Heart right ventricle (tissue), 16 donors: ENCODE measurements at places on chromosomes 16 and 17.

- no peaks in the 10 kb centered on the region for H3K4me1 ChIP-seq
- DNase-seq, result no peak
- no peak overlapping the region for H3K27ac ChIP-seq
- no peaks in the 10 kb centered on the region for H3K36me3 ChIP-seq
- no peak overlapping the region for H3K4me3 ChIP-seq
- H3K27me3 ChIP-seq, result no peaks in the 10 kb centered on the region
These were observed 198.2 kb downstream of the MAF start for GRCh38 chr16:79402356-79402755.

- H3K4me1 ChIP-seq, result peaks cover 11% of the 10 kb centered on the region
- H3K4me3 ChIP-seq, result peak overlapping the region; percentile 60
- H3K36me3 ChIP-seq, result peaks cover 7% of the 10 kb centered on the region
- H3K27ac ChIP-seq, result no peak overlapping the region
- no peak for DNase-seq
These were observed 1.4 kb downstream of the DCXR start for GRCh38 chr17:82035956-82036633.

GRCh38 chr17:83119987-83120864 is 40.8 kb downstream of the METRNL start:
- H3K27ac ChIP-seq, result no peak overlapping the region
- H3K27me3 ChIP-seq, result peaks cover 4% of the 10 kb centered on the region
- no peak overlapping the region for H3K4me3 ChIP-seq
- no peak for DNase-seq
- peaks cover 4% of the 10 kb centered on the region for H3K4me1 ChIP-seq
- no peaks in the 10 kb centered on the region for H3K36me3 ChIP-seq

DNA sequence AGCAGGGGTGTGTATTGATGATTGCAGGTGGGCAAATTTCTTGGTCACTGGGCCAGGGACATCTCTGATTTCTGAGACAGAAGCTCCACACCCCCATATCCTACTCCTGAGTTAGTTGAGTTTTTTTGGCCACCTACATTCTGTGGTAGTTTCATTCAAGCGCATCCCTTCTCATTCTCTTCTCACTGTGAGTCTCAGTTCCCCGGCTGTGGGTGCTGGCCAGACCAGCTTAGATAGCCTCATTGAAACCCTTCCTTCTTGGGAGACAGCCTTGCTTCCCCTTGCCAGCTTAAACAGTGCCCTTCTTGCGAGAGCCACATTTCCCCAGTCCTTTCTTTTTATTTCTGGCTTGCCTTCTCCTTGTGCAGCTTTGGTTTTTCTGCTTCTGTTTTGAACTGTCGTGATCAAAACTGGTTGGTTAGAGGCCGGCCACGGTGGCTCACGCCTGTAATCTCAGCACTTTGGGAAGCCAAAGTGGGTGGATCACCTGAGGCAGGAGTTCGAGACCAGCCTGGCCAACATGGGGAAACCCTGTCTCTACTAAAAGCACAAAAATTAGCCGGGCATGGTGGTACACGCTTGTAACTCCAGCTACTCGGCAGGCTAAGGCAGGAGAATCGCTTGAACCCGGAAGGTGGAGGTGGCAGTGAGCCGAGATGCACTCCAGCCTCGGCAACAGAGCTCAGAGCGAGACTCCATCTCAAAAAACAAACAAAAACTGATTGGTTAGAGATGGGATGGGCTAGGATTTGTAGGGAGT is 2.8 kb downstream of the GPT2 start:
- H3K27ac ChIP-seq, result no peak overlapping the region
- no peaks in the 10 kb centered on the region for H3K36me3 ChIP-seq
- no peak for DNase-seq
- H3K4me1 ChIP-seq, result peaks cover 19% of the 10 kb centered on the region

GRCh38 chr16:56662357-56663354 is 4.9 kb downstream of the MT1F start:
- H3K27me3 ChIP-seq, result peaks cover 83% of the 10 kb centered on the region
- H3K27ac ChIP-seq, result no peak overlapping the region
- H3K4me1 ChIP-seq, result peaks cover 10% of the 10 kb centered on the region
- H3K4me3 ChIP-seq, result no peak overlapping the region
- H3K36me3 ChIP-seq, result no peaks in the 10 kb centered on the region

DNA sequence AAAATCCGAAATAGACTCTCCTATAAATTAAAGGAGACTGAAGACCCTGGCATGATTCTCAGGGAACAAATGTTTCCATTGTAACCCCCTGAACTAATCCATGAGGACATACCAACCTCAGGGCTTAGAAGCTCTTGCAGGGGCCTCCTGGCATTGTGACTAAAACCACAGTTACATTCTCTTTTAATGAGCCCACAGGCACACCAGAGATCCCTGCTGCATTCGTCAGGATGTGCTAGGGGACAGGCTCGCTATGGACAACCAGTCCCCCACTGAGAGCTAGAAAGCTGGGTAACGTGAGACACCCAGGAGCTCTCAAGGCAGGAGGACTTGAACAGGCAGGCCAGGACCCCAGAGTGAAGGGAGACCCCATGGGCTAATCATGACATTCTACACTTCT is 140.6 kb upstream of the TNRC6C start:
- no peak overlapping the region for H3K27ac ChIP-seq
- no peak for DNase-seq
- peaks cover 20% of the 10 kb centered on the region for H3K4me1 ChIP-seq
- H3K27me3 ChIP-seq, result no peaks in the 10 kb centered on the region
- H3K36me3 ChIP-seq, result no peaks in the 10 kb centered on the region
- H3K4me3 ChIP-seq, result no peak overlapping the region

DNA sequence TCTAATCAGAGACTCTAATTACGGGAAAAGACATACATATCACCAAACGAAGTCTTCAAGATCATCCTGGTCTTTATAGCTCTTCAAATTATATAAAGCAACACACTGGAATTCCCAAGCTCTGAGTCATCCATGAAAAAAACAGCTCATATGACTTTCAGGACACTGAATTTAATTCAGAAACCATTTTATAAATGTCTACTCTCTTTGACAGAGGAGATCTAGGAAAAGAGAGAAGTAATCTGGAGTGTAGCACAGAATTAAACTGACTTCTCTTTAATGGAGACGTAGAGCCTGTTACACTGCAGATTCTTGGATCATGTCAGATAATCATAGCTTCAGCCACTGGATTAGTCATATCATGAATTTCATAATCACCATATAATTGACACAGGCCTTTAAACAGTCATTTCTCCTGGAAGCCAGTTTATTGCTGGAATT is 86.8 kb upstream of the WSB1 start:
- no peak overlapping the region for H3K27ac ChIP-seq
- no peaks in the 10 kb centered on the region for H3K36me3 ChIP-seq
- no peaks in the 10 kb centered on the region for H3K27me3 ChIP-seq
- no peaks in the 10 kb centered on the region for H3K4me1 ChIP-seq
- DNase-seq, result no peak
